Epithelial cell of proximal tubule (primary cell): ENCODE measurements at places on chromosomes 7 and 10. TPM values are rescaled to one million over a fixed set of nuclear protein-coding genes. Genes with fewer than 3 reads are reported as not detected.

The TSPAN12 gene
- 6.7 and 11.7 TPM in 2 replicates for total RNA-seq

The CFAP46 gene
- total RNA-seq = 1.1 and 2.2 TPM in 2 replicates

The GPR85 gene
- total RNA-seq = 0.22 TPM in 1 of 2 replicates, not detected in the other

DNA sequence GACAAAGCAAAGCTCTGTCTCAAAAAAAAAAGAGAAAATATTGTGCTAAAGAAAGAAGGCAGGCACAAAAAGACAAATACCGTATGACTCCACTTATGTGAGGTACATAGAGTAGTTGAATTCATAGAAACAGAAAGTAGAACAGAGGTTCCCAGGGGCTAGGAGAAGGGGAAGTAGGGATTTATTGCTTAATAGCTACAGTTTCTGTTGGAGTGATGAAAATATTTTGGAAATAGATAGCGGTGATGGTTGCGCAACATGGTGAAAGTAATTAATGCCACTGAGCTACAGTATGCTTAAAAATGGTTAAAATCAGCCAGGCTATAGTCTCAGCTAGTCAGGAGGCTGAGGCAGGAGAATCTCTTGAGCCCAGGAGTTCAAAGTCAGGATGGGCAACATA lies 18.5 kb upstream of the NPFFR1 start:
- no peak for DNase-seq

DNA sequence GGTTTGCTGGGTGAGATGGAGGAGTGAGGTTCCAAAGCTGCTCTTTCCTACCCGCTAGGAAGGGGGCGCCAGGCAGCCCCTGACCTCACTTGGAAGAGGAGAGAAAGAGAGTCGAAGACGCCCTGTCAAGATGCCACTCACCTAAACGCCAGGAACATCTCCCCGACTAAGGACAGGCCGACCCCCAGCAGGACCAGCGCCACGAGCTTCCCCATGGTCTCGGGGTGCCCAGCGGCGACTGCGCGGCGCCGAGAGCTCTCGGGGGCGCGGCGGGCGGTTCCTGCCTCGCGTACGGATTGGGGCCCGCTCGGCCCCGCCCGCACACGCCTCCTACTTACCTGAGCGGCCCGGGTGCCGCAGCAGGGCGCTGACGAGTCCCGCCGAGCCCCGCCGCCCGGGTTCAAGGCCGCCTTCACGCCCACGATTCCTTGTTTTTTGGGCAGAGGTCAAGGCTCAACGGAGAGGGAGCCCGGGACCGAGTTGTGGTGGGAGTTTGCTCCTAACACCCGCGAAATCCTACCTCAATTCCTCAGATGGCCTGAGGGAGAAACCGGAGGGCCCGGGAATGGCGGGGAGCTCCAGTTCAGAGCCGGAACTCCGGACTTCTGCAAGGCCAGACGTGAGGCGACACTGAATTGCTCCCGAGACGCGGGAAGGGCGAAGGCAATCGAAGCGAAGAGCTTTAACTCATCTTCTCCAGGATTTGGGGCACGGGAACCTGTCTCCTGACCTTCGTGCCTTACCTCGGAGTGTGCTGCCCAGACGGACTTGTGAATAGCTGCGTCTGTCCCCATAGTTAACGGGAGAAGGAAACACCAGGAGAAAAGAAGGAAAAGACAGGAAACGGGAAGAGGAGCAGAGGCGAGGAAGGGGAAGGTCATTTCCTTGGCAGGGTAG lies at the start of gene PON3:
PON3 (minus strand) TSS at position 240 of the 897 bp plus-strand sequence; CDS start at position 215, 25 bp downstream.
- DNase-seq = no peak

DNA sequence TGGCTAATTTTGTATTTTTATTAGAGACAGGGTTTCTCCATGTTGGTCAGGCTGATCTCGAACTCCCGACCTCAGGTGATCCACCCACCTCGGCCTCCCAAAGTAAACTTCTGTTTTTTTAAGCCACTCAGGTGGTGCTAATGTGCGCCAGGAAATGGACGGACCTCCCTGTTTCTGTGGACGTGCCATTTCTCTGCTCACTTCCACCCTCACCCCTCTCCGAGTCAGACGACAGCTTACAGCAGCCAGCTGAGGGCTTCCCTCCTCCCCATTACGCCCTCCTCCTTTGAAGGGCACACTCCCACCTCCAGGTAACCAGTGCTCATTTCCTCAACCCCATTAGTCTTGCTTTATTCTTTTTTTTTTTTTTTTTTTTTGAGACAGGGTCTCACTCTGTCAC lies 41.7 kb upstream of the EZH2 start:
- DNase-seq = no peak
